Activated T-cell treated with anti-CD3 and anti-CD28 coated beads, Interleukin-2, amount 50 U/mL, for 1 hour (primary cell): ENCODE measurements at places on chromosomes 7 and 10.
A peak's percentile ranks its signal among the peaks of the same experiment; 100 is the strongest.

DNA sequence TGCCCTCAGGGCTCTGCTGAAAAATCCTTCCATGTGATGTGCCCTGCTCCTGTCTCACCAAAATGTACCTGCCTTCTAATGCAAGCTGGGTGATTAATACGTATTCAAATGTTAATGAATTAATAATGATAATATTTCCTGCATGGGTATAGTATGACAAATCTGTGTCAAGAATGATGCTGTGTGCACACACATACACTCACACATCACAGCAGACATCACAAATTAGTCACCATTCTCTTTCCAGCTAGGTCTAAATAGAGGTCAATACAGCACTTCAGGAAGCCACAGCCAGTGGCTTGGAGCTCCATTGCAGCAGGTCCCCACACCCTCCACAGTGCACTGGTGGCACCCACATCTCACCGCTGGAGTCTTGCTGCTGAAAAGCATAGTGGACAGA lies 681.2 kb upstream of the NRP1 start:
- no peak for DNase-seq

GRCh38 chr7:32126843-32127242 lies 56.6 kb upstream of the PDE1C start:
- DNase-seq = no peak

DNA sequence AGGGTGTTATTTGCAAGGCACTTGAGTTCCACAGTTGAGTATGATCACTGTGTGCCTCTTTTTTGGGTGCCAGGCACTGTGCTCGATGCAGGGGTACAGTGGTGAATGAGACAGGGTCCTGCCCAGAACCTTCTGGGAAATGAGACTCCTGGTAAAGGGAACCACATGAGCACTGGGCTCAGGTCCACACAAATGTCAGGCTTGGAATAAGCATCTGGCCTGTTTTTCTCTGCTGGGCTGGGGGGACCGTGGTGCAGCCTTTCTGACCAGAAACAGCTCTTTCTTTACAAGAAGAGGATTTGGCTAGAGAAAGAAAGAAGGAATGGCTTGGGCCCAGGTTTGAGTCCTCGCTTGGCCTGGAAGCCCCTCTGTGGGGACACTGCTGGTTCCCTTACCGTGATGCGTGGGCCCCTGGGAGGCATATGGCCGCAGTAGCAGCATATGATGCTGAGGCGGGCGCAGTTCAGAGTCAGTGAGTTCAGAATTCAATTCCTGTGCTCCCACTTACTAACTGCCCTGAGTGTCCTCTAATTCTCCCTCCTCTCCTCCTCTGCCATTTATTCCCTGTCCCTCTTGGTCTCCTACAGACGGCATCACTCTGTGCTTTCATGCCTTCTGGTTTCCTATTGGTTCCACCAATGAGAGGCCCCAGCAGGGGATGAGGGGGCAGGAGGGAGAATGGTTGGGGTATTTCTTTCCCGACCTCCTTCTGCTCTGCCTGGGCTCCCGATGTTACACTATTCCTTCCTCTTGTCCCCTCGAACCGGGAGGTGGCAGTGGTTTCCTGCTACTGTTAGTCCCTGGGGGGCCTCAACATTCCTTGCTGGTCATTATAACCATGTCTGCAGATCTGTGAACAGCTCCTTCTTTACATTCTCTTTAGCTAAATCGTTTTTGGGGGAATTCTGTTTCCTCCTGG lies 9.6 kb upstream of the KCP start:
- no peak for DNase-seq

DNA sequence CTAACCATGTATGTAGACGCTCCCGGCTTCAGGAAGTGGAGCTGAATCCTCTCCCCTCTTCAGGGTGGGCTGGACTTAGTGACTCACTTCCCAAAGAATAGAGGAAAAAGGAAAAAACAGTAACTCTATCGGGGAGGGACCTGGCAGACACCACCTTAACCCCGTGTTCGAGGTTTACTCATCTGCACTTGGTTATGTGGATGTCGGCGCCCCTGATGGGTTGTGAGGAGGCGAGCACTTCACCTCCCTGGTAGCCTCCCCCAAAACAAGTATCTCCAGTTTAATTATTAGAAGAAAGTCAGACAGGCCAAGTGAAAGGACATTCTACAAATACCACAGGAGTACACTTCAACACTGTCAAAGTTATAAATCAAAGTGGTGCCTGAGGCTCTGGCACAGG lies 559.7 kb downstream of the TCERG1L start:
- no peak for DNase-seq

DNA sequence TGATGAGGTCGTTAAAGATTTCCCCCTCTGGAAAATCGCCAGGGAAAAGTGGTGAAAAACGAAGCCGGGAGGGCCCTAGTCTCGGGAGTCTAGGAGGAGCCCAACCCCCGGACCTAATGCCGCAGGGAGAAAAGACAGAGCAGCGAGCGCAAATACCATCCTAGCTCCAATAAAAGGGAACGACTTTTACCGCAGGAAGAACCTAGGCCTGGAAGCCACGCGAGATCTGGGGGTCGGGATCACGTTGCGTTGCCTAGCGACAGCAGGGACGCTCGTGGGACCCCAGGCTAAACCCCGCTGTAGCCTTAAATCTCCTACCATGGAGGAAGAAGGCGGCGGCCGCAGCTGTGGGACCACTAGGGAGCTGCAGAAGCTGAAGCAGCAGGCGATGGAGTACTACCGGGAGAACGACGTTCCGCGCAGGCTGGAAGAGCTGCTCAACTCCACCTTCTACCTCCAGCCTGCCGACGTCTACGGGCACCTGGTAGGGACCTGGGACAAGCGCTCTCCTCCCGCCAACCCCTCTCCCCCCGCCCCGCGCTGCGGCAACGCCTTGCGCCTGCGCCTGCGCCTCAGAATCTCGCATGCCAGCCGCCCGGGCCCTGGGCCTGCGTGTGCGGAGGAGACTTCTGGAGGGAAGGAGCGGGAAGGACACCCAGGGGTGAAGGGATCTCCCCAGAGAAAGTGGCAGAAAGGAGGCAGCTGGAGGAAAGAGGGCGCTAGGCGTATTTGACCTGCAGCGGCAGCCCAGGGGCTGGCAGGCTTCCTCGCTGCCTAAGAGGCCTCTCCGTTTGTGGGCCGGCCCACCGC lies at the start of gene ENO4:
TSS of gene ENO4 (plus strand) at position 252 of the 810 bp plus-strand sequence. CDS start at position 320, 68 bp downstream.
- DNase-seq = no peak

DNA sequence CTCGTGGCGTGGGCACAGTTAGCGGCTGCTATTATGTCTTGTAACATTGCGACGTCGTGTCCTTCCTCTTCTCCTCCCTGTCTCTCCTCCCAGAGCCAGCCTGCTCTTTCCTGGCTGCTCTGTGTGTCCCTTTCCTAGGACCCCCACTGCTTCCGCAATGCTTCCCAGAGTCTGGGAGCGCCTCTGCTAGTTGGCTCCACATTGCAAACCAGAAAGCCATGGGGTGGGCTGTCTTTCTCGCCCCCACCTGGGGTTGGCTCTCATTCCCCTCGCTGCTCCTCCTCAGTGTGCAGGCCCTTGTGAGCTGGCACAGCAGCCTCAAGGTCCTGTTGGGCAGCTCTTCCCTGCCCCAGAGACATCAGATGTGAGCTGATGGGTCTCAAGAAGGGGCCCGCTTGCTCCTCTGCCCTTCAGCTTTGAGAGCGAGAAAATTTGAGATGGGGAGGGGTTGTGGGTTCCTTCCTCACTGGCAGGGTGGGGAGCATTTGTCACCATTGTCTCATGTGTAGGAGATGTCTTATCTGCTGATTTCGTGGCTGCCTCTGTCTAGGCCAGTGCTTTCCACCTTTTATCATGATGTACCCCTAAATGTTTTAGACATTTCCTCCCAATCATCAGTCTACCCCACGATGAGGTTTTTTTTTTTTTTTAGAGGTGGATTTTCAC lies 3.3 kb downstream of the ADAMTS14 start:
- no peak for DNase-seq

- no peak for DNase-seq
Measured at GRCh38 chr7:72325561-72325960, 86.6 kb downstream of the CALN1 start.

- peak; percentile 19 for DNase-seq
Measured at GRCh38 chr7:71752171-71752935, 620.4 kb downstream of the GALNT17 start.

DNA sequence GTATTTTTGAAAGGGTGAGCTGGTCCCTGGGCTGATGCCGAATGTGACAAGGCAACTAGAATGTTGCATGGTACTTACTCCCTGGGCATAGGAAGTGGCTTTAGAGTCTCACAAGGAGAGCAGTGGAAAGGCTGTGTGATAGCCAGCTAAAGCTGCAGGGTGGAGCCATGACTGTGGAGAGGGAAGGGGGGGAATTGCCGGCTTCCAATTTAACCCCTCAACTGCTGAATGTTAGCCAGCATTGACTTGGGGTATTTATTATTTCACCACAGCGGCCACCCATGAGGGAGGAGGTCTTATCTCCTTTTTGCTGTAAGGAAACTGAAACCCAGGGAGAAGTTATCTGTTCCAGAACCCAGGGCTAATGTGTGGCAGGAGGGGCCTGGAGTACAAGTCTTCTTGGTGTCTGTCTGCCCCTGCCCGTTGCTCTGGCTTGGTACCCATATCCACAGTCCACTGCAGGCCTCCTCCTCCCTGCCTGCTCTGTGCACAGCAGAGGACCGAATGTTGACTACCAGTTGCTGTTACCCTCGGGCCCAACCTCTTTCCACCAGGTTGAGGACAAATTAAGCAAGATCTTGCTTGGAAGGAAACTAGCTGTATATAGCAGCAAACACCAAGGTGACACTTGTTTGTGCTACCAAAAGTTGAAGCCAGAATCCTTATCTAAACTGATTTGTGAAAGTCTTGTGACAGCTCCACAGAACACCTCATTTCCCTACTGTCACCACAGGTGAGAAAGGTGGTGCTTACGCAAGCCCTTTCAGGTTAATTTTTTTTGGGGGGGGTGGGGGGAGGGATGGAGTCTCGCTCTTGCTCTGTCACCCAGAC lies 37.6 kb downstream of the WBP1L start:
- no peak for DNase-seq

GRCh38 chr7:28625432-28625831 lies 213.1 kb downstream of the CREB5 start:
- no peak for DNase-seq

GRCh38 chr7:158050441-158050977 lies 537.1 kb downstream of the PTPRN2 start:
- DNase-seq = no peak

GRCh38 chr7:54541669-54542625 lies at the start of gene VSTM2A:
TSS of gene VSTM2A (plus strand) at chr7:54542375. CDS start at chr7:54542731, 356 bp downstream.
- DNase-seq = no peak

DNA sequence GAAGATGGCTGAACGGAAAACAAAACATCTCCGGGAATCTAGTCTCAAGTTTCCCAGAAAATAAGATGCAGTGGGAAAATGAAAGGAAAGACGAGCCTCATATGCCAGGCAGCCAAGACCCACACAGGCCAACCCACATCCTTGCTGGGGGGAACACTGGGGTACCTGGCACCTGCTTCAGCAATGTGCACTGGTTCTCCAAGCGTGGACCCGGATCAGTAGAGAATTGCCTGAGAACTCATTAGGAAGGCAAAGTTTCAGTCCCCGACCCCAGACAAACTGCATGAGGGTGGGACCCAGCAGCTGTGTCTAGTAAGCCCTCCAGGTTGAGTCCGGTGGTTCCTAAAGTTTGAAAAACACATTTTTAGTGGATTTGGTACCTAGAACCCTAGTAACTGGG lies 18.4 kb downstream of the FAM53B start:
- DNase-seq = peak; percentile 14

DNA sequence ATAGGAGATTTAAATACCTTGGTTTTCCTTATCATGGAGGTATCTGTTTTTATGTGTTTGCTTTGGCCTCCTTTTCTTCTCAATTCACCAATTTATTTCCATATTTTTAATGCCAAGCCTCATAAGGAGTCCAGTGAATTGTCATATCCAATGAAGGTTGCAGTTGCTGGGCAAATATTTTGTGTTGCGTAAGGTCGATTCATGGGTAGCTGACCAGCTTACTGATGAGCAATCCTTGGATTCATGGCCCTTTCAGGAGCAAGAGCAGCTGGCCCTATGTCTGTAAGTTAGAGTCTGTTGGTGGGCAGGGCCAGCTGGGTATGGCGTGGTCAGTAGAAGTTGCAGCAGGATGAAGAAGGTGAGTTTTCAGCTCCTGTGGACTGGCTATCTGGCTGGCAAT lies 182.9 kb downstream of the PFKFB3 start:
- no peak for DNase-seq

DNA sequence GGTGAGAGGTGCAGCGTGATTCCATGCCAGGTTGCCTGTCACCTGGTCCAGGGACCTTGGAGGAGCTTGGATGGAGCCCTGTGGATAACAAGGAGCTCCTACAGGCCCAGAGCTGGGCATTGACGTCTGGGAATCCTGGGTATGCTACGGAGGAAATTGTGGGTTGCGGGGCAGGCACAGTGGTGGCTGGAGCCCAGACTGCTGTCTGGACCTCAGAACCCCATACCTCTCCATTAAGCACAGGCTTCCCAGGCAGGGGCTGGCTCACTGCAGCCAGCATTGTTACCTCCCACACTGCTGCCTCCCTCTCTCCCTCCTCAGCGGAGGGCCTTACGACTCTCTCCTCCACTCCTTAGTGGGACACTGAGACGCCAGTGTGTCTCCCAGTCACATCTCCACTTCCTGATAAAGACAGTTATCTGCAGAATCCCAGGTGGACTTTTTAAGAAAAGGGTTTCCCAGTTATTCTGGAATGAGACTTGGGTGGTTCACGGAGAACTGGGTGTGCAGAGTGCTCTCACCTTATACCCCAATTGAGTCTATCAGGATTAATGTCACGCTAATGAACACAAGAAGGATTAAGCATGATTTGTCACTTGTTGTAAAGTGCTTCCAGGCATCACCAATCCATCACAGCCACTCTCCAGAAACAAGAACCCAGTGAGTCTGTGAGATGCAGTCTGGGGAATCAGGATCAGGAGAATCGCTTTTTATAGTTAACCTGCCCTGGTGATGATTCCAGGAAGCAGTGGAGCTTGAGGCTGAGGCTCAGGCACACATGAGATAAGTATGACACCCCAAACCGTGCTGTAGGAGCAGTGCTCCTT lies 309.4 kb downstream of the RPS24 start:
- DNase-seq = no peak

DNA sequence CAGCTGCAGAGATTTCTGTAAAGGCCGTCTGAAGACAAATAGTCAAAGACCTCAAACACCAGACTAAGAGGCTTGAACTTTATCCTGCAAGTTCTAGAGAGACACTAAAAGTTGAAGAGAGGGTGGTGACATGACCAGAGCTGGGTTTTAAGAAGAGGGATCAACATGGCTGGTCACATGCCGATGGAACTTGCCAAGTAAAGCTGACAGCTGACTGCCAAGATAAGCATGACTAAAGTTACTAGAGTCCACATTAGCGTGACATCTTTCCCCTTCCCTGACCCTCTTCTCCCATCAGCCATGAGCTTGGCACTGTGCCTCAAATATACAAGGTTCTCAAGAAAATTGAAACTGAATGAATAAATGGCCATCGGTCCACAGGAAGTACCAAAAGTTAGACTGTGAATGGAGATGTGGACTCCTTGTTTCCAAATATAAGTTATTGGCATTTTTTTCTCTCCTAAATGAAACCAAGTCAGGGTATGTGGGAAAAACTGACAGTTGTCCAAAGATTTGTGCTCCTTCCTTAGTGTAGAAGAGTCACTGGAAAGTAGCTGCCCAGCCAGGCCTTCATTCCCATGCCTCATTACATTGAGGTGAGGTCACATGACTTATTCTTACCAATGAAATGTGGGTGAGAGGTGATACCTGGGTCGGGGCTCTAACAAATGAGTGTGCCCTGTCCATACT lies 24.5 kb downstream of the XPNPEP1 start:
- DNase-seq = no peak

- no peak for DNase-seq
Measured at GRCh38 chr10:78865538-78865875, 203.3 kb upstream of the ZMIZ1 start.
